Kidney tubule cell (primary cell): ENCODE measurements at places on chromosomes 11 and 22.

- no peak for DNase-seq
These were observed 10.3 kb downstream of the YAP1 start for GRCh38 chr11:102120437-102120973.

DNA sequence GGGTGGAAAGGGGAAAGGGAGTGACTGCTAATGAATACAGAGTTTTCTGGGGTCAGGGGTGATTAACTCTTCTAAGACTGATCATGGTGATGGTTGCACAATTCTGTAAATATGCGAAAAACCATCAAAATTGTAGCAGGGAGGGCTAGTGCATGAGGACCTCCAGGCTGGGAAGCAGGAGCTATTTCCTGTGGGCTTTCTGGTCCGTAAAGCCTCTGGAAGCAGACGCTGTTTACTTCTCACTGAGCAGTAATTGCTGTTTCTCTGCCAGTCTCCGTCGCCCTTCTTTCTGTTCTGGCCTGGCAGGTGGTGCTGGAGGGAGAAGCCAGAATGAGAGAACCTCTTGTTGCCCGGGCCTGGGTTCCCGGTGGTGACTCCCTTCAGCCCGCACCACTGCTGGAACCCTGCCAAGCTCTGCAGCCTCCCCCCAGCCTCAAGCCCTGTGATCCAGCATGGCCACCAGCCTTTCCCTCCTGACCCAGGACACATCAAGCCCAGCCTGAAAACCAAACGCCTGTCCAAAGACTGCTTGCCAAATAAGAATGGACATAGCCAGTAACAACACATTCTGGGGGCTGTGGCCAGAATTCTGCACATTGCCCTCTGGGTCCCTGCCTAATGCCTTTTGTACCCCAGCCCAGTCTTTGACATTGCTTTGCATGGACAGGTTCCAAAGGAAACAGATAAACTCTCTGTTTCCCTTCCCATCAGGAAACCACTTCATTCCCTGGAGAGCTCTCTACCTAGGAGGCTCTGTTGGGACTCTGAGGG is 201.0 kb upstream of the NAV2 start:
- DNase-seq, result no peak

DNA sequence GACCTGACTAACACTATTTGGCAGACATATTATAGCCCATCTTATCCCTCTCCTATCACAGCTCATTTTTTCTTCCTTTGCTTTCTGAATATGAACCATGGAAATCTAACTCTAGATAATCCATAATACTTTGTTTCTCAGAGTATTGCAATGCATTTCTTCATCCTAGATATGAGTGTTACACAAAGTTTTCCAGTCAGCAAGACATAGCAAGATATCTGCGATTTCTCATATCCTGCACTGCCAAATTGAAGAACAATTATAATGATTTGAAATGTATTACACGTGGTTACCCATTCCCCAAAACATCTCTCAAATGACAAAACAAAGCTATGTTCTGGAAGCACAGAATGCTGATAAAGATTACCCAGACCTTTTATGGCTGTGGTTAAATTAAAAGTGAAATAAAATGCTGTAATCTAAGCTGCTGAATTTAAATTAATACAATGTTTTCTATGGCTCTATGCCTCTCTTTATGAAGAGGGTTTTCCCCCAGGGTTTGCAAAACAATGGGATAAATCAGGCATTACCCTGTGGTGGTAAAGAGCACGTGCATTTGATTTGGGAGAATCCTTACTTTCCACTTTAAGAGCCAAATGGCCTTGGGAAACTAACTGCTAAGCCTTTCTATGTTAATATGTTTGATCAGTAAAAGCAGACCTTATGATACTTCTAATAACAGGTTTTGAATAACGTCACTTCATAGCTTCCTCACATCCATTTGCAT is 1291.0 kb upstream of the CNTN5 start:
- DNase-seq, result no peak

DNA sequence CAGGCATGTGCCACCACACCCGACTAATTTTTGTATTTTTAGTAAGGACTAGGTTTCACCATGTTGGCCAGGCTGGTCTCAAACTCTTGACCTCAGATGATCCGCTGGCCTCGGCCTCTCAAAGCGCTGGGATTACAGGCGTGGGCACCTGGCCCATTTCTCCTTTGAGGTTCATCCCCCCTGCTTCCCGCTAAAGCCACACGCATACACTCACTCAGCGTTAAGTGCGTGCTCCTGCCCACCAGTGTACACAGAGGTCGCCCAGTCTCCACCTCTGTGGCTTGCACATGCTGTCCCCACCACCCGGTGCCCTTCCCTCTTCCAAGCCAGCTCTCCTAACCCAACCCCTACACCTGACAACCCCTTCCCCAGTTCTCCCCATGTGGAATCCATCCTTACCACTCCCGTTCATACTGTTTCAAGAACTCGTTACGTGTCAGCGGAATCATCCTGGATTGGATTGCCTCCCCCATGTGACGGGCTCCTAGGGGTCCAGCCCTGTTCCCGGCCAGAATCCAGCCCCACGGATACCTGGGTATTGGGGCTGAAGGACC is 15.7 kb upstream of the CYTH4 start:
- DNase-seq, result no peak
